Urinary bladder (tissue), 4 donors: ENCODE measurements at places on chromosomes 16 and 17. TPM values are rescaled to one million over a fixed set of nuclear protein-coding genes. Genes with fewer than 3 reads are reported as not detected.

GRCh38 chr17:76940738-76941350, 72.6 kb downstream of the MGAT5B start:
- DNase-seq: no peak

DNA sequence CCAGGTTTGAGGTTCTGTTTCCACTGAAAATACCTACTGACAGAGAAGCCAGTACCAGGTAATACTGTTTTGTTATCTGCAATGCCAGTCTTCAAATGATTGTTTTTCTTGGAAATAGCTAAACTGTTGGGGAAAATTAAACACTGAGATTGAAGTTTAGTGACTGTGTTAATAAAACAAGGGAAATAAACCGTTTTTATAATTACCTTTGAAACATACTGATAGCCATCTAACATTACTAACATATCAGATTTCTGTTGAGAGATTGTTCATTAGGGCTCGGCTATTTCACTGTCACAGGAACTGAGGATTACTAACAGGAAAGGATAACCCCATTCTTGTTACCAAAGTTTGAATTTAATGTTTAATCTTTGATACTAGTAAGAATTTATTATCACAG, 42.1 kb downstream of the CYB5B start:
- DNase-seq: no peak

GRCh38 chr17:10195090-10195805, 3.2 kb downstream of the GAS7 start:
- DNase-seq: no peak

- no peak for DNase-seq
These were observed 8.9 kb downstream of the CFAP20 start for GRCh38 chr16:58120234-58120633.

DNA sequence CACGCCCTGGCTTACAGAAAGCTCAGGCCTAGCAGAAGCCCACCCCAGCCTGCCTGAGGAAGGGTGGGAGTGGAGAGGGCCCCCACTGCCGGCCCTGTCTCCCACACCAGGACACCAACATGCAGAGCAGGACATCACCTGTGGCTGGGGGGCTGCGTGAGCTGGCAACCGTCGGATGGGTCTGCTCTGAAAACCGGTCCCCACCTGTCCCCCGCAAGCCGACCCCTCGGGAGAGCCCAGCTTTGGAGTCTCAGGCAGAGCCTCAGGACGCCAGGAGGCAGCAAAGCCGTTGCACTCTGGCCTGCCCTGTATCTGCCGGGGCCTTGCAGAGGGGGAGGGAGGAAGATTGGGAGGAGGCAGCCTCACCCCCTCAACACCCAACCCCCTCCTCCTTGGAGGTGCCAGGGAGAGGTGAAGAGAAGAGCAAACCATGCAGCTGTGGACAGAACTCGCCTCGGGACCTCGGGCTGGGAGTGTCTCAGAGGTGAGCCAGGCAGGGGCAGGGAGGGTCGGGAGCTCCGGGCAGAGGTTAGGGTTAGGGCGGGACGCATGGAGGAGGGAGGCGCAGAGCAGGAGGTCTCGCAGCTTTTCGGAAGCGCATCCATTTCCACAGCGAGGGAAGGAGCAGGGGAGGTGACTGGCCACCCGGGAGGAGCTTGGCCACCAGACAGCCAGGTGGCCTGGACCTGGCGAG, 30.4 kb upstream of the ZC3H18 start:
- no peak for DNase-seq

GUCY2D gene
- not detected for total RNA-seq

MT1G gene
- not detected for total RNA-seq

KRT34 gene
- not detected for total RNA-seq

KRTAP4-3 gene
- total RNA-seq: not detected
